ENCODE measurements at places on chromosomes 6 and 20.
A peak's percentile ranks its signal among the peaks of the same experiment; 100 is the strongest.

DNA sequence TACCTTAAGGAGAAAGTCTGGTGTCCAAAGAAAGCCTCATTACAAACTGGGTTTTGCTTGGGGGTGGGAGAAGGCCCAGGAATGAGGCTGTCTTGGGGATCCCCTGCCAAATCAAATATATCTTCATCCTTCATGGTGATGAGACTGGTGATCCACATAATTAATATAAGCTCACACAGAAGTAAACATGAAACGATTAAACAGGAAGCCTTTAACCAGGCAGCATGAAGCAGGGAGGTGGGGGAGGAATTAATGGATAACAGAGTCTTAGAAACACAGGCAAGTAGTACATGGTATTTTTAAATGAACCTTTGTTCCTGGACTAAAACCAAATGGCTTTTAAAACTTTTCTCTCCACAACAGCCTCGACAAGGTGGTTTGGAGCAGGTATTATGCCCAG is 437.5 kb downstream of the TFAP2A start:
- no peak for DNase-seq

DNA sequence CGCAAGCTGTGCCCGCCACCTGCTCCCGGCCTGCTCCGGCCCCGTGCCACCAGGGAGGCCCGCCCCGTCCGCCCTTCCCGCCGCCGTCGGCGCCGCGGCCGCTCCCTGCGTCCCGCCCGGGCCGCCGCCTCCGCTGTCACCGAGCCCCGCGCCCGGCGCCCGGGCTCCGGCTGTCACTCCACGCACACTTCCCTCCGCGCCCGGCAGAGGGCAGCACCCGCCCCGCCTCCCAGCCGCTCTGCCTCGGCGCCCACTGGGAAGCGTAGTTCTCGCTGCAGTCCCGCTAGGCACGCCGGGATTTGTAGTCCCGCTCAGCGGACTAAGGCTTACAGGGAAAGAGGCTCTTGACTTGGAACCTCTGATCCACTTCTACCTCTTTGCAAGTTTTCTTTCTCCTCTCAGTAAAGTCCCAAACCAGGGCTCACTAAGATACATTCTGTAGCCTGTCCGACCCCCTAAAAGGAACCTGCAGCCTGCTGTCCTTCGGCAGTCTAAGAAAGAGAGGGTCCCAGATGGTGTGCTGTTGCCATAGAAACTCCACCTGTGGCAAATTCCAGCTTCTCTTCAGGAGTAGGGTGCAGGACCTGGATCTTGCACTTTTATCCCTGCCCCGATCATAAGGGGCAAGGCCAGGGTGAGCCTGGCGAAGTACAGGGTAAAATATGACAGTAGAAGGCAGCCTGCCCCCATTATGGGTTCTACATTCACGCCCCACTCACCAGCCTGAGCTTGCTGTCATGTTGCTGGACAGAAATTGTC is at the start of gene TFEB:
Gene TFEB, minus strand, starts transcription at position 182 of the 759 bp plus-strand sequence. CDS start 44,395 bp downstream, outside the sequence.
- DNase-seq: peak; percentile 90

GRCh38 chr6:146551545-146551944 is 7.9 kb downstream of the RAB32 start:
- DNase-seq: no peak

- DNase-seq: no peak
Observed at GRCh38 chr20:63500902-63501817, 2.3 kb upstream of the EEF1A2 start.

GRCh38 chr6:82507112-82507511 is 143.5 kb downstream of the TPBG start:
- DNase-seq: no peak

GRCh38 chr6:102485480-102485879 is 1092.0 kb downstream of the GRIK2 start:
- DNase-seq: no peak

DNA sequence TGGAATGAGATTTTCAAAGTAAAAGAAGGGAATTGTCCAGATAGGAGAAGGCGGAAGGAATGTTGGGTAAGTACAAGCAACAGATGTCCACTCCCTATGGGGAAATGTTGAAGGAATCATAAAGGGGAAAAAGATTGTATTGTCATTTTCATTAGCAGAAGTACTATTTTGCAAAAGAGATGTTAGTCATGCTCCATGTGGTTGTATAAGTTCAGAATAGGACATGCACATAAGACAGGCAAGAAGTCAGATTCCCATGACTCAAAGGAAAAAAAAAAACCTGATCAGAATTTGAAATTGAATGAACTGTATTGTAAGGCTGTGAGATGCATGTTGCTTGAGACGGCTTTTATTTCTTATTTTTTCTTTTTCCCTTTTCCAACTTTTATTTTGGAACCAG is 36.8 kb downstream of the GRM1 start:
- no peak for DNase-seq

GRCh38 chr6:39952167-39952566 is 17.9 kb upstream of the MOCS1 start:
- no peak for DNase-seq

GRCh38 chr6:43267619-43268354 is 24.5 kb downstream of the TTBK1 start:
- DNase-seq: no peak

DNA sequence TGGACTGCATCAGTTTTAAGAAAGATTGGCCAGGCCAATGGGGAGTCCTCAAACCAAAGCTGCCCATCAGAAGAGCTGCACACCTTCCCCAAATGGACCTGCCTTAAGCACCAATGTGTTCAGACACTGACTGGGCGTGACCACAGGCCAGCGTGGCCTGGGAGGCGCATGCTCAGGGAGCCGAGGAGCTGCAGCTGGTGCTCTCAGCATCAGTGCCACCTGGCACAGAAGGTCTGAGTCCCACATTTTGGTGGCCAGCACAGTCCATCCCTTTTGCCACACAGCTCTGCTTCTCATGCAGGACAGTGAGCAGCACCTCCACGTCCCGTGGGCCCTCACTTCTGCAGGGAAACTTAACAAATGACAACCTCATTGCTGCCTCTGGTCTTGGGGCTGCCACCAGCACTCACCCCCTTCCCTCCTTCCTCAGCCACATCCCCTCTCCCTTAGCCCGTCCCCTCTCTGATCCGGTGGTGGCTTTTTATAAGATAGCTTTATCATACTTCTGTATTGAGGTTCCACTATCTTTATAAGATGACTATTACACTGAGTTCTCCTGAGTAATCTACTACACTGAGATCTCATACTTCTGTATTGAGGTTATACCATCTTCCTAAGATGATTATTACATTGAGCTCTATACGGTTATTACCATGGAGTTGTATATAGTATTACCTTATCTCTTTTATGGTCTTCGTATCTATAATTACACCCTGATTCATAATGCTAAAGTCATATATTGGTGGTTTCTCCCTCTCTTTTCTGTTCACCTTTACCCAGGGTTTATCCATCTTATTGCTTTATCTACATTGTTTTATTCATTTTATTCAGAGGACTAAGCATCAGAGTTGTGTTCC is 109.1 kb downstream of the TOX2 start:
- no peak for DNase-seq

GRCh38 chr20:63342561-63343459 is 18.3 kb downstream of the CHRNA4 start:
- DNase-seq: no peak

DNA sequence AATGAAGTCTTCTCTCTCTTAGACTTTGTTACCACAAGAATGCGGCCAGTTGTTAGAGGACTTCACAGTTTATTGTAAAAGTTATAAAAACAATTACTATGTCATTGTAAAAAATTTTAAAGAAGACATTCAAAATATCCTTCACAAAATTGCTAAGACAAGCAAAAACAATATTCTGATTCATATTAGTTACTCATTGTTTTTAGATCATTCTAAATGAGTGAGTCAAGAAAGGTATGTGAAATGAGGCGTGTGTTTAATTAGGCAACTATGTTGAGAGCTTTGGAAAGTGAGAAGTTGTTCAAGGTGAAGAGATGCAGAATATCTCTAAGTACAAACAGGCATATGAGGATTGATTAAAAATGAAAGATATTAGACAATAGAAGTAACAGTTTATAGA is 875.3 kb downstream of the EYS start:
- DNase-seq: no peak

GRCh38 chr6:100721256-100721655 is 159.9 kb downstream of the ASCC3 start:
- DNase-seq: no peak

DNA sequence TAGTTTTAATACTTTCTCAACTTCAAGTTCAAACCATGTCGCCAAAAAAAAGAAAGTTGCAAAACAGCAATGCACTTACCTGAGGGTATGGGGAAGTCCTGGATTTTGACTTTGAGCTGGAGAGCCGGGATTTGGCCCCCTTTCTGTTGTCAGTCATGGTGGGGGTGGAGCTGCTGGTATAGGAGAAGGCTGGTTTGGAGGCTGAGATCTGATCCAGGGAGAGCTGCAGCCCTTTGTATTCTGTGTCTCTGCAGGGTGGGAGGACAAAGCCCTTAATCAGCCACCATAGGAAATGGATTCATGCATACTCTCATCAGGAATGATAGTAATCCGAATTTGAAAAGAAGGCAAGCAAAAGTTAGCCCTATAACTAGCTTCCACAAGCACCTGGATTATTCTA is 44.0 kb downstream of the SIM1 start:
- no peak for DNase-seq

- no peak for DNase-seq
Observed at GRCh38 chr6:40931931-40932330, 107.1 kb downstream of the UNC5CL start.

- DNase-seq: no peak
Observed at GRCh38 chr20:41408986-41409385, 42.4 kb upstream of the EMILIN3 start.

DNA sequence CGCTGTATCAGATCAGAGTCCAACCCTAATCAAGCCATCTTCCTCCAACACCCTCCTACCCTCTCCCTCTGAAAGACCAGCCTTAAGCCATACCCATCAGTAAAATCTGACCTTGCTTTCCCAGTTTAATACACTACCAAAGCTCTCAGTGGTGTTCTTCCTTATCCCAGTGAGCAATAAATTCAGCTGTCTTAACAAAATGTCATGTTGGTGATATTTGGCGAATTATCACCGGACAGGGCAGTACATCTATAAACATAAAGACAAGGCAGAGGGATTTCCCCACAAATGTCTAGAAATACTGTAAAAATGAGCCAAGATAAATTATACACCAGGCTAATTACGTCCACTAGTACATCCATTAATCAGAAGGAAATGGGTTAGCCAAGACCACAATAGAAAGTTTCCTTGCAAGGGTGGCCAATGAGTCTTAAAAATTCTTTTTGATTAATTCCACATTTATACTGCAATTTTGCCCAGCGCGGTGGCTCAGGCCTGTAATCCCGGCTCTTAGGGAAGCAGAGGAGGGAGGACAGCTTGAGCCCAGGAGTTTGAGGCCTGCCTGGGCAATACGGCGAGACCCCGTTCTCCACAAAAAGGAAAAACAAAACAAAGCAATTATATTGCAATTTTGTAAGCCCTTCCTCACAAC is 905 bp downstream of the RARS2 start:
- DNase-seq: no peak

- no peak for DNase-seq
Observed at GRCh38 chr20:54368570-54368969, 106.8 kb upstream of the DOK5 start.

GRCh38 chr6:129667621-129668020 is 42.4 kb downstream of the ARHGAP18 start:
- DNase-seq: no peak

- no peak for DNase-seq
Observed at GRCh38 chr6:166952567-166953486, 3.5 kb downstream of the RNASET2 start.

DNA sequence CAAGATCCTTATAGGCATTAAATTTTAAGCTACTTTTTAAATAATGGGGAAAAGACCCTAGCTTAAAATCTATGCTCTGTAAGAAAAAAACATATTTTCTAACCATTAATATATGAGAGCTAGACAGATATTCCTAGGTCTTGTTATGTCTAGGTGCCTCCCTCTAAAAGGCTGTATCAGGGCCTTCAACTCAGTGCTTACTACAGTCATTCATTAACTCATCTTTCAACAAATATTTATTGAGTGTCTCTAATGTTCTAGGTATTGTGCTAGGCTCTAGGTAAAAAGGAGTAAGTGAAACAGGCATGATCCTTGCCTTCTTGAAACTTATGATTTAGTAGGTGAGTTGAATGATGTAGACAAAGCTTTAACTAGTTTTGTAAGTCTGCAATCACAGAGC is 6.4 kb upstream of the STX11 start:
- no peak for DNase-seq

All from stimulated activated CD8-positive, alpha-beta memory T cell treated with anti-CD3 and anti-CD28 coated beads, Interleukin-12 subunit alpha, Interleukin-12 subunit beta, amount 100 ng/mL, for 4 hours (primary cell).